GM12878 (cell line): ENCODE measurements at places on chromosomes 5 and 9.

DNA sequence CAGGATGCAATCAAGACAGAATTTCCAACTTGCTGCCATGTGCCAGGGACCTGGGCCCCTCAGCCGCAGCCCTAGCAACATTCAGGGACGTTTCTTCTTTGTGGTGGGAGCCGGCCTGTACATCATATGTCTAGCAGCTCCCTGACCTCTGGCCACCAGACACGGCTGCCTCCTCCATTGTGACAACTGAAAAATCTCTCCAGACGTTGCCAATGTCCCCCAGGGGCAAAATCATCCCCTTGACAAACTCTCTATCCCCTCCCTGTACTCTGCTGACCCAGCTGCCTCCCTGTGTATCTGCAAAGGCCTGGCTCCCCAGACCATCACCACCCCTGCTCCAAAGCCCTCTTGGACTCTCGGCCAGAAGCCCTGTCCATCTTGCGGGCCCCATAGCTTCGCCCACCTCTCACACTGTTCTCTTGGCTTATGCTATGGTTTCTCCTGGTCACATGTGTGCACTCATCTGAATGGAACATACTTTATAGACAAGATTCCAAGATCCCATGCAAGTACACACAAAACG lies 40.8 kb downstream of the BICD2 start:
- H3K36me3 ChIP-seq, result peaks cover 62% of the 10 kb centered on the region
- H3K27me3 ChIP-seq, result no peaks in the 10 kb centered on the region
- H3K27ac ChIP-seq, result no peak overlapping the region
- DNase-seq, result no peak
- no peak overlapping the region for H3K4me3 ChIP-seq
- peaks cover 34% of the 10 kb centered on the region for H3K4me1 ChIP-seq

- no peak overlapping the region for H3K27ac ChIP-seq
- DNase-seq, result no peak
- no peaks in the 10 kb centered on the region for H3K4me1 ChIP-seq
- H3K36me3 ChIP-seq, result no peaks in the 10 kb centered on the region
Observed at GRCh38 chr5:2894736-2895135, 143.3 kb upstream of the IRX2 start.

GRCh38 chr5:16291894-16292293 lies 112.3 kb upstream of the MARCHF11 start:
- no peak overlapping the region for H3K27ac ChIP-seq
- H3K4me3 ChIP-seq, result no peak overlapping the region
- no peak for DNase-seq
- H3K4me1 ChIP-seq, result no peaks in the 10 kb centered on the region
- H3K36me3 ChIP-seq, result no peaks in the 10 kb centered on the region
- H3K27me3 ChIP-seq, result no peaks in the 10 kb centered on the region

DNA sequence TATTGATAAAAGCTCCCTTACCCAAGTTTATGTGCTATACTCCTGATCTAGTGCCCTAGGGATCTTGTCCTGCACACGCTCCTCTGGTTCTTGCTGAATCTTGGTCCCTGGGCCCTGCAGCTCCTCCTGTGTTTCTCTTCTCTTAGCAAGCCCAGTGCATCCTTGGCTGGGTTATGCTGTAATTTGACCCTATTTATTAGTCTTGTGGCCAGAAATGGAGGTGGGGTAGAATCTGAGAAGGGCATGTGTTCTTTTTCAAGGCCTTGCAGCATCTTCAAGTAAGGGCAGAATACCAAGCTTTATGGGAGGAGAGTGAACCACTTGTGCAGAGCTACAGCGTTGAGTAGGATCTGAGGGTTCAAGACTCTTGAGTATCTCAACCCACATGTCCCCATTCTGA lies 366.8 kb downstream of the FAM170A start:
- H3K36me3 ChIP-seq, result no peaks in the 10 kb centered on the region
- DNase-seq, result no peak
- H3K4me3 ChIP-seq, result no peak overlapping the region
- H3K27ac ChIP-seq, result no peak overlapping the region
- H3K27me3 ChIP-seq, result no peaks in the 10 kb centered on the region

- no peak for DNase-seq
- H3K27ac ChIP-seq, result no peak overlapping the region
- H3K4me1 ChIP-seq, result no peaks in the 10 kb centered on the region
- H3K4me3 ChIP-seq, result no peak overlapping the region
- no peaks in the 10 kb centered on the region for H3K36me3 ChIP-seq
- peaks cover 2% of the 10 kb centered on the region; the same call in 1 of the 2 replicates for H3K27me3 ChIP-seq
Observed at GRCh38 chr5:158026304-158027031, 167.5 kb upstream of the CLINT1 start.

DNA sequence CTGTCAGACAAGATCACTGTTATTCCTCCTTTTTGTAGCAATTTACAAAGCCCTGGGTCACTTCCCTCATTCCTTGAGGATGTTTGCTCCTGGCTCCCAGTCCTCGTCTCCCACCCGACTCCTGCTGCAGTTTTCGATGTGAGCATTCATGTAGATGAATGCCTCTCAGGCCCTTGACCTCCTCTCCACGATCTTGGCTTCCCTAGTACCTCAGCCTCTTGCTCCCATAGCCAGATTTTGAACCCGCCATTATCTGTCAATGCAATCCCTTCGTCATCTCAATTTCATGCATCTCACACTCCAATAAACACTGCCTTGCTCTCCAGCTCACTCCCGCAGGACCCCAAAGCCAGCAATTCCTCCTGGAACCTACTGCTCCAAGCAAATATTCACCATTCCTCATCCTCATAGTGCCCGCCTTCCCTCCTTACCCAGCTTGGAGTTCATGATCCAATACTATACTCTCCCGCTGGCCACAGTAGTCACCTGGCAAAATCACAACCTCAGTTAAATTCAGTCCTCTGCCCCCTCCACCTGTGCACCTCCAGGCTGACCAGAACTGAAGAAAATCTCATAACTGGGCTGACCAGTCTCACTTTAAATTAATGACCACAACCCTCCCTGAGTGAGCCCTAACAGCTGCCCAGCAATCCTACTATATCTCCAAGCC lies 35.1 kb upstream of the JADE2 start:
- H3K36me3 ChIP-seq, result no peaks in the 10 kb centered on the region
- H3K27ac ChIP-seq, result no peak overlapping the region
- H3K4me1 ChIP-seq, result 0 out of 2 replicates have a peak, but pooled peaks cover 4% of the 10 kb centered on the region

GRCh38 chr5:121152411-121152810 lies 688.3 kb downstream of the PRR16 start:
- no peaks in the 10 kb centered on the region for H3K27me3 ChIP-seq
- no peak overlapping the region for H3K4me3 ChIP-seq
- DNase-seq, result no peak
- no peaks in the 10 kb centered on the region for H3K4me1 ChIP-seq

- no peaks in the 10 kb centered on the region for H3K27me3 ChIP-seq
- H3K4me1 ChIP-seq, result no peaks in the 10 kb centered on the region
- no peak for DNase-seq
- H3K4me3 ChIP-seq, result no peak overlapping the region
- no peak overlapping the region for H3K27ac ChIP-seq
Observed at GRCh38 chr5:53035868-53036381, 46.8 kb downstream of the ITGA2 start.

GRCh38 chr9:27181381-27181780 lies 72.4 kb downstream of the TEK start:
- H3K27me3 ChIP-seq, result no peaks in the 10 kb centered on the region
- DNase-seq, result no peak
- no peak overlapping the region for H3K4me3 ChIP-seq
- H3K27ac ChIP-seq, result no peak overlapping the region
- H3K4me1 ChIP-seq, result no peaks in the 10 kb centered on the region

DNA sequence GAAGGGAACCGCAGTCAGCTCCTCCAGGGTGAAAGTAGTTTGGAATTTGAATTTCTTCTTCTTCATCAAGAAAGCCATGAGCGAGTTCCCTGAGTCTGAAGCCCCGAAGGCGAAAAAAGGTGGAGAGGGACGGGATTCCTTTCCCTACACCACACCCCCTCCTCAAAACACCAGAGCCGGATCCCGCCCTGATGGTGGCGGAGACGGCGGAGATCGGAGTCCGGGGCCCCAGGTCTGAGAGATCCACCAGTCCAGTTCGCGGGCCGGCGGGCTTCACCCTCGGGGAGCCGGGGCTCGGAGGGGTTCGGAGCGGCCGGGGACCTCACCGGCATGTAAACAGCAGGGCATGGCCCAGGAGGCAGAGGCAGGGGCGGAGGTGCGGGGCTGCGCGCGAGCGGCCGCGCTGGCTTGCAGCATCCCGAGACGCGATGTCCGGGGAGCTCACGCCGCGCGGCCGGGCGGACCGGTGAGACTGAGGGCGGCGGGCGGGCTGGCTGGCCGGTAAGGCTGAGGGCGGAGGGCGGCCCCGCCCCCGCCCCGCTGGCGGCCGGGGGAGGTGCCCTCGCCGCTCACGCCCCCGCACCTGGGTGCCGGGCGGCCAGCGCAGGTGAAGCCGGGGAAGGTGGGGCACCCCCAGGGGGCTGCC lies 606 bp downstream of the EEIG1 start:
- H3K27me3 ChIP-seq, result no peaks in the 10 kb centered on the region
- H3K4me1 ChIP-seq, result peaks cover 53% of the 10 kb centered on the region
- no peak for DNase-seq
- H3K4me3 ChIP-seq, result peak overlapping the region; percentile 93

DNA sequence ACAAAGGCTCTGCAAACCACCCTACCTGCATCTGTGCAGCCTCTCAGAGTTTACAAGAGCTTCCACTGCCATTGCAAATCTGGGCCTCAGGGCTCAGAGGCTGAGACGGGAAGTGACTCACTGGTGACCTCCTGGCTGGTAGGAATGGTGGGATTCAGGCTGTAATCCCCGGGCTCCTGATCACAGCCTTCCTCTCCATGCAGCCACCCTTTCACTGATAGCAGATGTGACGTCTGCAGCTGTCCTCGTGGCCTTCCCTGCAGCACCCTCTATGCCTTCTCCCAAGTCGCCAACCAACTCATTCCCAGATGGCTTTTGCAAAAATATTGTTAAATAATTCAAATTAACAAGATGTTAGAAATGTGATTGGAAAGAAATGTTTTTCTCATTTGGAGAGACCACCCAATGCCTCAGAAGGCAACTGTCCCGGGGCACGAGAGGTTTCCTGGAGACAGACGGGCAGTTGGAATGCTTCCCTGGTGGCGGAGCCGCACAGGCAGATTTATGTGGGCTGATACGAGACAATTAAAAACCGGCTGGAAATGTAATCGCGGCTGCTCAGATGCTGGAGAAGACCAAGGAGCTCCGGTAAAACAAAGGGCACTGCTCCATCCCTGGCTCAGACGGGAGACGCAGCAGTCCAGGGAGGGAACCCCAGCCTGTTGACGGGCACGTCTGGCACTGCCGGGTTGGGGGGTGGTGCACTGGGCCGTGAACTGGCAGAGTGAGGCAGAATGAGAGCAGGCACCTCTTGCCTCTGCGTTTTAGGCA lies 34.4 kb upstream of the SLC25A51 start:
- H3K27ac ChIP-seq, result no peak overlapping the region
- no peaks in the 10 kb centered on the region for H3K36me3 ChIP-seq
- H3K4me3 ChIP-seq, result no peak overlapping the region
- no peak for DNase-seq
- H3K27me3 ChIP-seq, result no peaks in the 10 kb centered on the region; the same call in 1 of the 2 replicates
- H3K4me1 ChIP-seq, result no peaks in the 10 kb centered on the region

- no peaks in the 10 kb centered on the region for H3K4me1 ChIP-seq
- no peak overlapping the region for H3K4me3 ChIP-seq
- H3K36me3 ChIP-seq, result no peaks in the 10 kb centered on the region
- H3K27me3 ChIP-seq, result no peaks in the 10 kb centered on the region; the same call in 1 of the 2 replicates
Observed at GRCh38 chr9:93197670-93198069, 13.7 kb downstream of the WNK2 start.

DNA sequence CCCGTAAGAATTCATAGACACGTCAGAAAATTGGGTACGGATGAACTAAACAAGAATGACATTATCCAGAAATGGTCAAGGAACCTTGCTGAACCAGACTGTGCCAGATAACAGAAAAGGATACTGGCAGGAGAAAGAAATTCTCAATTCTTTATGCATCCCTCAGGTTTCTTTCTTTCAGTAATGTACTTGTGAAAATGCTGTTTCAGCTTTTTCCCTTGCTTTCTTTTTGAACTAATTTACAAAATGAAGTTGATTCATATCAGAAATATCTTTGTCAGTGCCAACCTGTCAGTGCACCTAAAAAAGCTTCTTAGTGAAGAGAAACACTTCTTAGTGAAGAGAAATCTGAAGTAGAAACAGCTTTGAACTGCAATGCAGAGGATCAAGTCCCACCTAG lies 643.6 kb upstream of the RORB start:
- no peaks in the 10 kb centered on the region for H3K36me3 ChIP-seq
- H3K27me3 ChIP-seq, result no peaks in the 10 kb centered on the region
- no peak for DNase-seq
- H3K4me1 ChIP-seq, result no peaks in the 10 kb centered on the region
- no peak overlapping the region for H3K4me3 ChIP-seq

DNA sequence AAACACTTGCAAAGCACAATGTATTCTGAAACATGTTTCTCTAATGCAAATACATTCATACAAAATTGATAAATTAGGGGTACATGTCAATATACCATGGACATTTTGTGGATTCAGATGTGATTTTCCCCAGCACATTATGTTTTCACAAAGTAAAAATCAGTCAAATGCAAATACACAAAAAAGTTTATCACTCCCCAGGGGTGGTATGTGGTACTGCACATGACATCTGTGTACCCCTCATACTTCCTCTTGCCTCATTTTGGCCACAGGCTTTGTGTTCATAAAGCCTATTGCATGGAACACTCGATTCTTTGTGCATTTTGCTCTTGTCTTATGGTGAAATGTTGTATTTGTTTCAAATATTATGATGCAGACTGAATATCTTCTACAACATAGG lies 116.8 kb upstream of the PDE4D start:
- no peaks in the 10 kb centered on the region for H3K4me1 ChIP-seq
- H3K36me3 ChIP-seq, result no peaks in the 10 kb centered on the region
- H3K27me3 ChIP-seq, result no peaks in the 10 kb centered on the region
- H3K4me3 ChIP-seq, result no peak overlapping the region

DNA sequence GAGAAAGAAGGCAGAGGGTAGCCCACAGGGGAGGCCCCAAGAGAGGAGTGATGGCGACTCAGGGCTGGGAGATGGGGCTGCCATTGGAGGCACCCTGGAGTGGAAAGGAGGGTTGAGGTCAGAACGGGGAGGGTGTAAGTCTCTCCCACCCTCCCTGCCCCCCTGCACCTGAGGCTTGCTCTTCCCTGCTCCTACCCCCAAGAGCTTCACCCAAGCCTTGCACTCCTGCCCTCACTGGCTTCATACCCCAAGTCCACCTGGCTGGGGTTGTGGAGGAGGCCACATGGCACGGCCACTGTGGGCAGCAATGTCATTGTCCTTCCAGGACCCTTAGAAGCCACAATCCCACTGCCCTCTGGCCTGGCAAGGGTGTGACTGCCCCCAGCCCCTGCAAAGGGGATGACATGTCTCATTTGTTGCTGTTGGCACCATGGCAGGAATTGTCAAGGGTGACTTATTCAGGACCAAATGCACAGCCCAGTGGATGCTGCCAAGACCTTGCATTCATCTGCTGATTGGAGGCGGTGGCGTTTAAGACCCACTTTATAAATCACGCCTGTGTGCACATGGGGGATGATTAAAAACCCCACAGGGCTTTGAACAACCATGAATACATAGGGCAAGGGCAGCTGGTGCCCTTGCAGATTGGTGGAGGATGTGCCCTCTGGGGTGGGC lies 47.6 kb upstream of the RNU6ATAC start:
- no peak overlapping the region for H3K4me3 ChIP-seq
- H3K4me1 ChIP-seq, result no peaks in the 10 kb centered on the region
- no peak for DNase-seq

GRCh38 chr9:115923903-115924668 lies 229.5 kb upstream of the PAPPA start:
- H3K36me3 ChIP-seq, result no peaks in the 10 kb centered on the region
- no peaks in the 10 kb centered on the region for H3K27me3 ChIP-seq
- H3K4me1 ChIP-seq, result no peaks in the 10 kb centered on the region
- no peak overlapping the region for H3K27ac ChIP-seq
- DNase-seq, result no peak

GRCh38 chr5:155047818-155048217 lies 34.3 kb downstream of the KIF4B start:
- H3K36me3 ChIP-seq, result no peaks in the 10 kb centered on the region
- no peak overlapping the region for H3K4me3 ChIP-seq
- H3K4me1 ChIP-seq, result no peaks in the 10 kb centered on the region
- no peak overlapping the region for H3K27ac ChIP-seq
